ENCODE measurements at places on chromosomes 11 and 22.

- peak; percentile 78 for DNase-seq
- H3K4me3 ChIP-seq, result no peak overlapping the region
- H3K27ac ChIP-seq, result no peak overlapping the region
Measured at GRCh38 chr11:126391970-126392632, 36.6 kb downstream of the ST3GAL4 start.

- no peaks in the 10 kb centered on the region for H3K36me3 ChIP-seq
- DNase-seq, result no peak
- H3K4me3 ChIP-seq, result no peak overlapping the region
- H3K27ac ChIP-seq, result no peak overlapping the region
- peaks cover 6% of the 10 kb centered on the region for H3K4me1 ChIP-seq
Measured at GRCh38 chr11:130150790-130151189, 8.8 kb upstream of the ST14 start.

DNA sequence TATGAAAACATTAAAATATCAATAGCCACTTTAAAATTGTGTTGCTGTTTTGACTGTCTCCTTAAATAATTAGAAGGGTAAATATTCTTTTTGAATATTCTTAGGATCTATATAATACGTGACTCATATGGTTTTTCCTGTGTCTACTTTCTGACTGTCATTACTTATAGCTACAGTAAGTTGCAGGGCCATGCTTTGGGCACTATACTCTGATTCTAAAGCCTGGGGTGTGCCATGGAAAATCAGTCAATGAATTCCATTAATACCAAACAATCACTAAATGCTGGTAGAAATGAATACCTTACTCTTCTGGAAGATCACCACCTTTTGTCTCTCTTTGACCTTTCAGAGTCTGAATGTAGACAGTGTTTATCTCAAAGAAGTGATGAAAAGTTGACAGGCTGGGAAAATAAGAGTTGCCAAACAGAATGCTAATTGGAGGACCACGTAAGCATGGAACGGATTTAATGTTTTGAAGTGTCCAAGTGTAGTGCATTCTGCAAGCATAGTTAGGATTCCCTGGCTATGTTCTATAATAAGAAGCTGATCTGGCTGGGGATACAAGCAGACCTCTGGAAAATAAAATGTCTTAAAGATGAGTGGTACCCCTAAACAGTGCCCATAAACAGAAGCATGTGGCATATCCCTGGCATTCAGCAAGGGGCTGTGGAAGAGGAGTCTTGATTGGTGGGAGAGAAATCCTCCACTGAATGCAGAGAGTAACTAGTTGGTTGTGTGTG is 16.8 kb downstream of the LUZP2 start:
- no peaks in the 10 kb centered on the region for H3K27me3 ChIP-seq
- H3K4me1 ChIP-seq, result no peaks in the 10 kb centered on the region
- H3K27ac ChIP-seq, result no peak overlapping the region
- no peak for DNase-seq

DNA sequence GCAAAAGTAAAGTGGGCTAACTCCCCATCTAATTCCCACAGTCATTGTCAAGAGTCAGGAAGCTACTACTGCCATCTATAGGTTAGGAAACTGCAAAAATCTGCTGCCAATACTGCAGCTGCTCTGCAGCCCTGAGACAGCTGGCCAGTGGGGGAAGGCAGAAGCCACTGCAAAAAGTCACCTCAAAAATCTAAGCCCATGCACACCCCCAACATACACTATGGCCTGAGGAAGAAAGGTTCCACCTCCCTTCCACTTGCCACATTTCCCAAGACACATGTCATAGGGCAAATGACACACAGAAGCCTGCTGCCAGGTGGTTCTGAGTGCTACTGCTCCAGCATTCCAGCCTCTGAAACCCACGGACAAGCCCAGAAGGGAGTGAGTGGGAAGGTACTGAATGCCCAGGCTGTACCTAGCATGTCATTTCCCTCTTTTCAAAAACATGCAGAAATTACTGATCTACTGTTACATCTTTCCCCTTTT is 36.9 kb downstream of the DGCR2 start:
- peak overlapping the region; percentile 71 for H3K27ac ChIP-seq
- H3K27me3 ChIP-seq, result no peaks in the 10 kb centered on the region
- H3K4me1 ChIP-seq, result peaks cover 58% of the 10 kb centered on the region
- DNase-seq, result no peak

GRCh38 chr11:118877487-118878162 is 6.1 kb upstream of the CXCR5 start:
- H3K4me3 ChIP-seq, result no peak overlapping the region
- DNase-seq, result no peak
- no peaks in the 10 kb centered on the region for H3K27me3 ChIP-seq
- peaks cover 92% of the 10 kb centered on the region for H3K4me1 ChIP-seq
- H3K36me3 ChIP-seq, result no peaks in the 10 kb centered on the region
- H3K27ac ChIP-seq, result peak overlapping the region; percentile 88

- peaks cover 94% of the 10 kb centered on the region for H3K4me1 ChIP-seq
- peak; percentile 94 for DNase-seq
- H3K27ac ChIP-seq, result peak within 1 kb of the TSS; percentile 97
Measured at GRCh38 chr22:42432020-42432596, at the start of gene NFAM1. Gene NFAM1 (minus strand): TSS chr22:42432403. CDS start chr22:42432357, 46 bp downstream.
